ENCODE measurements at places on chromosomes 3 and 15.
A peak's percentile ranks its signal among the peaks of the same experiment; 100 is the strongest.

DNA sequence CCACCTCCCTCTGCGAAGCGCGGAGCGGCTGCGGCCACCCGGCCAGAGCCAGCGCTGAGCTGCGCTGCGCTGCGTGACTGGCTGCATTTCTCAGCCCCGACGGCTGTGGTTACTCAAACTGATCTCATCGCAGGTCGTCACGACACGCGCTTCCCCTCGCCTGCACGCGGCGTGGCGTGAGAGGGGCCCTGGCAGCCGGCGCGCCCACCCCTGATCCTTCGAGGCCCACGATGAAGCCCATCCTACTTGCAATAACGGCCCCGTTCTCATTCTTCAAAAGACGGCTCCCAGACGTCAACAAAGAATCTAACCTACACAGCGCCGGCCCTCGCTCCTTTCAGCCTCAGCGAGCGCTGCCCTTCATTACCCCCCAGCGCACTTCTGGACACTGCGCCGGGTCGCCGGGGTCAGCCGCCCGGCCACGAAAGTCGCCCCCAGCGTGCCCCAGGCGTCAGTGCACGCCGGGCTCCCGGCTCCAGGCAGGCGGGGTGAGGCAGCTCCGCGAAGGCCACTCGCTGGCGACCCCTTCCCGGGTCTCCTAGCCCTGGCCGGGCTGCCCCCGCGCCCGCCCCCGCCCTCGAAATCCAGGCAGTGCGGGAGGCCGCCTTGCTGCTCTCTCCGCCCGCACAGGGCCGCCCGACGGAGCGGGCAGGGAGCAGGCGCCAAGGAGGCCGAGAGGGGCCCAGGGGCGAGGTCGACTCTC is 9.9 kb upstream of the LEKR1 start:
- DNase-seq: no peak

GRCh38 chr3:140344601-140345205 is 333.2 kb upstream of the TRIM42 start:
- peak; percentile 74 for DNase-seq

GRCh38 chr15:65827065-65827464 is 35.0 kb upstream of the DENND4A start:
- no peak for DNase-seq

DNA sequence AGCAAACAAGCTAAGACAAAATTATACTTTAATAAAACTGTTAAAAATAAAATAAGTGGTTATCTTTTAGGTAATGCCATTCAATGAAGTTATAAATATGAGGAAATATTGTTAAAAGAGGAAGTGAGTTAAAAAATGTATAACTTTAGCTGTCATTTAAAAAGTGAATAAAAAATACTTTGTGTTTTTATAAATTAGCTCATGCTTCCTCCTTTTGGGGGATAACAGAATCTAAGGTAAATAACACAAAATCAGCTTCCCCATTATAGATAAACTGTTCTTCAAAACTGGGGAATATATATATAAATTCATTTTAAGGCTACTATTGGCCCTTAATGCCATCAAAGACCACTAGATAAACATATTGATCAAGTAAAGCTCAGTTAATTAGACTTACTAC is 113.7 kb upstream of the AADACL2 start:
- DNase-seq: no peak

DNA sequence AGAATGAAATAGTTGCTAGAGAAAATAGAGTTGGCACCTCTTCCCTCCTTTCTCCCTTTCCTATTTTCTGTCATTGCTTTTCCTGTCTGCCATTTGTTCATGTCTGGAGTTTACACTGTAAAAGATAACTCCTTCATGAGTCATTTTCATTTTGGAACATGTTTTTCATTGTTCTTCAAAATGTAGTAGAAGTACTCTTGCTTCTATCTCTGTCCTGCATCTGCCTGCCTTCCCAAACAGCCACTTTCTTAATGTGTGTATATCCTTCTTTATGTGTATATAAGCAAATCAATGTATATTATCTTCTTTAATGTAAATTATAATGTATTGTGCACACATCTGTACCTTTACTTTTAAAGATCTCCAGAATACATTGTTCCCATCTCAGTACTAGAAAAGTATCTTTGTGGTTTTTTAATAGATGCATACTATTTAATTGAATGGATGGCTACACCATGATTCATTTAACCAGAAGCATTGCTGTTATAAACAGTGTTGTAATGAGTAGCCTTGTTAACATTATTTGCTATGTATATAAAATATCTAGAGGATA is 41.1 kb downstream of the TSC22D2 start:
- no peak for DNase-seq

DNA sequence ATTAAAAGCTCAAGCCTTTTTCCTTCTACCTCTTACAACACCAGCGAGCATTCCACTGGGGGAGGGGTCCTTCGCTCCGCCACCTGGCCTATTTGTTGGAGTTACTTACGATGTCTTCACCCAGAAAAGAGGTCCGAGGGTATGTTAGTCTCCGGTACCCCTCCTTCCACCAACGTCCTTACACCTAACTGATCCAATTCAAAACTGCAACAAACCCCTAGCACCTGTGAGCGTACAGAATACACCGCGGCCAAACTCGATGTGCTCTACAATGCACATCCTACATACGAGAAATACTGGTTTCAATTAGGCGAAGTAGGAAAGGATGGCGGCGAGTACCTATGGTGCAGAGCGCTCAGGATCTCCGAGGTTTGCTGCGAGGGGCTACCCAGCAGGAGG is 944 bp downstream of the SLITRK3 start:
- DNase-seq: no peak

DNA sequence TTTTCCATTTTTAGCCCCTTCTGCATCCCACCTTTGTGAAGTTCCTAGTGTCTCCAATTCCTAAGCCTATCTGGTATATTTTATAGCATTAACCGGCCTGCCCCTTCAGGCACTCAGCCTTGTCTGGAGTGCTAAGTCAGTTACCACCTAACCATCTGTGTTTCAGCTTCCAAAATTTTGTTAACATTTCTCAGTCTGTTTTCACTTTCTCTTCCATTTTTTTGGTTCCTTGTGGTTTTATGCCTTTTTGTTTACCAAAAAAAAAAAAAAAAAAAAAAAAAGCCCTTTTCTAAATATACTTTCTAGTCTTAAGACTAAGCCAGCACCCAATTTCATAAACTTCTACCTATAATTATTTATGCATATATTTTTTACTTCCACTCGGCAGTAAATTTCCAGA is 92.4 kb downstream of the CSNK1G1 start:
- DNase-seq: no peak

Measured in NCI-H524 treated with DMSO at 0.1 percent for 48 hours (cell line).